Activated CD8-positive, alpha-beta memory T cell treated with anti-CD3 and anti-CD28 coated beads, Interleukin-2, amount 10 ng/mL, durations not matched to agents 7 days and 5 days (primary cell): ENCODE measurements at places on chromosomes 6 and 20.

GRCh38 chr6:148893481-148893880 lies 146.7 kb downstream of the UST start:
- H3K4me3 ChIP-seq: no peak overlapping the region
- H3K4me1 ChIP-seq: no peaks in the 10 kb centered on the region
- H3K36me3 ChIP-seq: peaks cover 3% of the 10 kb centered on the region
- no peaks in the 10 kb centered on the region for H3K27me3 ChIP-seq

DNA sequence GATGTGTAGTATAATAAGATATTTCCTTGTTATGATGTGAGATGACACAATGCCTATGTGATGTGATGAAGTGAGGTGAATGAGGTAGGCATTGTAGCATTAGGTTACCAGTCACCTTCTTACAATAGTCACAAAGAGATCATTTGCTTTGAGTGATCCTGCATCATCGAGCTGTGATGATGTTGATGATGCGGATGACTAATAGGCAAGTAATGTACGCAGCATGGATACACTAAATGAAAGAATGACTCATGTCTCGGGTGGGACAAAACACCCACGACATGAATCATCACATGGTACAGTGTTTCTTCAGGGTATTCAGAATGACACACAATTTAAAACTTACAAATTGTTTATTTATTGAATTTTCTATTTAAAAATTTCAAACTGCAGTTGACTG lies 806.3 kb upstream of the GJE1 start:
- H3K27ac ChIP-seq: peak overlapping the region; percentile 66
- DNase-seq: peak; percentile 78
- peak overlapping the region; percentile 41 for H3K4me3 ChIP-seq
- peaks cover 7% of the 10 kb centered on the region for H3K4me1 ChIP-seq
- H3K27me3 ChIP-seq: no peaks in the 10 kb centered on the region
- H3K36me3 ChIP-seq: no peaks in the 10 kb centered on the region

- no peaks in the 10 kb centered on the region for H3K4me1 ChIP-seq
- no peaks in the 10 kb centered on the region for H3K27me3 ChIP-seq
- no peak overlapping the region for H3K27ac ChIP-seq
- H3K36me3 ChIP-seq: peaks cover 6% of the 10 kb centered on the region
Observed at GRCh38 chr20:29873946-29874345, 1383.5 kb upstream of the DEFB115 start.

DNA sequence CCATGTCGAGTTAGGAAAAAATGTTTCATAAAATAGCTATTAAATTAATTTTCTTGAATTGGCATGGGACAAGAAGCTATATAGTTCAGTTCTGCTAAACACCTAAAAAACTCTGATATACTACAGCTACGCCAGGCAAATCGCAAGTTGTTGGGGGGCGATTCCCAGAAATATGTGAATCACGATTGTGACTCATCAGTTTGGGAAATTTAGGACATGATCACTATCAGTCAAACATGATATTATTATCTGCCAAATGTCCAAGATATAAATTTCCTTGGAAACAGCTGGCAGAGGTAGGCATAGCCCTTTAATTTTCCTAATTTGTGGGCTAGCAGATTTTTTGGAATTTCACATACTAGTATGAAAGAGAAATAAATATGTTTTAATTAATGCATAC lies 123.6 kb downstream of the ATXN1 start:
- H3K4me1 ChIP-seq: peaks cover 59% of the 10 kb centered on the region
- peaks cover 53% of the 10 kb centered on the region for H3K36me3 ChIP-seq
- H3K4me3 ChIP-seq: no peak overlapping the region
- H3K27ac ChIP-seq: no peak overlapping the region
- H3K27me3 ChIP-seq: no peaks in the 10 kb centered on the region

GRCh38 chr6:158654498-158654897 lies 4.6 kb downstream of the SYTL3 start:
- DNase-seq: peak; percentile 49
- H3K36me3 ChIP-seq: peaks cover 70% of the 10 kb centered on the region
- H3K4me3 ChIP-seq: peak overlapping the region; percentile 78
- peak overlapping the region; percentile 98 for H3K27ac ChIP-seq
- peaks cover 73% of the 10 kb centered on the region for H3K4me1 ChIP-seq

- peaks cover 14% of the 10 kb centered on the region for H3K4me1 ChIP-seq
- H3K27ac ChIP-seq: no peak overlapping the region
- H3K27me3 ChIP-seq: peaks cover 11% of the 10 kb centered on the region
Observed at GRCh38 chr6:29917857-29918256, 24.5 kb upstream of the HLA-A start.
